Stimulated activated naive B cell treated with anti-CD40 and anti-IgM and Interleukin-4, amounts not matched to agents 10 μg/mL and 1 μg/mL and 100 μg/mL, for 72 hours (primary cell): ENCODE measurements at places on chromosomes 4 and X.

- DNase-seq: no peak
Measured at GRCh38 chr4:78517050-78517652, 34.4 kb upstream of the ANXA3 start.

- peak; percentile 29 for DNase-seq
Measured at GRCh38 chr4:25439918-25440477, 62.9 kb downstream of the ANAPC4 start.

GRCh38 chr4:146371812-146372211 is 149.9 kb downstream of the SLC10A7 start:
- no peak for DNase-seq

- no peak for DNase-seq
Measured at GRCh38 chr4:182770259-182770995, 146.8 kb downstream of the DCTD start.

DNA sequence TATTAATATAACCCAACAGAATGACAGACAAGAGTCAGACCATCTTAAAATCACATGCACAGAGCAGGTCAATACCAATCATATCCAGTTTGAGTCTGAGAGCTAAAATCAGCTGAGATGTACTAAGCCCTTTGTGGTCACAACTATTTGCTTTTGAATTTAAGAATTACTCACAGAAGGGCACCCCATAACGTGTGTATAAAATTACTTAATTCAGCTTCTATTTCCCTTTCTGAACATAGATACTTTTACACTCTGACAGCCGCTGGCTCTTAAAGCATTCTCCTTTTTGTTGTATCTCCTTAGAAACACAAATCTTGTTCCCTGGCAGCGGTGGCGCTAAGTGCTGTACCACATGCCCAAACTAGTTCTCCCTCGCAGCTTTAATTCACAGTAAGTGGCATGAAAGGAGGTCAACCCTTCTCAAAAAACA is 14.8 kb upstream of the PPARGC1A start:
- no peak for DNase-seq

GRCh38 chr4:185730387-185730786 is 81.6 kb downstream of the SORBS2 start:
- no peak for DNase-seq

- DNase-seq: no peak
Measured at GRCh38 chr4:47667552-47667951, 170.3 kb downstream of the CORIN start.

DNA sequence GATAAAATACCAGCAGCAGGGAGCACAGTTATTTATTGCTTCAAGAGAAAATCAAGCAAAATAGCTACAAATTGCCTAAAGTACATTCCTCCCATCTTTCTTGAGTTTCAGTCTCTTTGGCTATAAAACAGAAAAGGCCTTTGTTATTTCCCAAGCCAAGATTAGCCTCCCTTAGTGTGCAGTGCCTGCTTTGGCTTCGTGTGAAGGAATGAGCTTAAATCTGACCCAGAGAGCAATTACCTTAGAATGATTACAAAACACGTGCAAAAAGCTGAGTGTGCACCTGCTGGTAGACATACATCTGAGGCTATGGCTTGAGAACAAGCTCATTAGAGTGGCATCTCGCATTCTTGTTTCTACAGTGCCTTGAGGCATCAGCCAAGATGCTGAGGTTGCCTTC is 250.8 kb downstream of the C4orf33 start:
- DNase-seq: no peak

DNA sequence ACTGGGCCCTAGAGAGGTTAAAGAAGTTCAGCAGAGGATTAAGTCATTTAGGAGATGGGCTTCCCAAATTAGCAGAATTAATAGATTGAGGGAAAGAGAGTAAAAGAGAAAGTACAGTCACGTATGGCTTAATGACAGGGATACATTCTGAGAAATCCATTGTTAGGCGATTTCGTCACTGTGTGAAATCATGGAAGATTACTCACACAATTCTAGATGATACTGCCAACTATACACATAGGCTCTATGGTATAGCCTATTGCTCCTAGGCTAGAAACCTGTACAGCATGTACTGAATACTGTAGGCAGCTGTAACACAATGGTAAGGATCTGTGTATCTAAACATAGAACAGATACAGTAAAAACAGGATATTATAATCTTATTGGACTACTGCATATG is 180.6 kb downstream of the RNF150 start:
- DNase-seq: no peak

DNA sequence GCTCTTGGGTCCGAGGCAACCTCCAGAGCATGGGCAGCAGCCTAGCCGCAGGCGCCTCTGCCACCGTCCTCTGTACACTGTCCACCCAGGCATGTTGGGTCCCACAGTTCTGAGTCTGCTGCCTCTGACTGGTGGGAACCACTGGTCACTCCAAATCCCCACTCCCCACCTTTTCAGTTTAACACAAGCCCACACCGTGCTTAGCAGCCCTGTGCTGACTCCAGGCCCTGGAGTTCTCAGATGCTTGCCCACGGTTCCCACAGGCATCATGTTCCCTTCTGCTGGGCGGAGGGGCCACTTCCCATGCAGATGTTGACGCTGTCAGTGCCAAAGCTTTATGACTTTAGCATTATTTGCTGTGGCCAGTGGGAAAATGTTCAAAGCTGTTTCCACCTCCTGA is 104.5 kb downstream of the SCD5 start:
- DNase-seq: no peak

DNA sequence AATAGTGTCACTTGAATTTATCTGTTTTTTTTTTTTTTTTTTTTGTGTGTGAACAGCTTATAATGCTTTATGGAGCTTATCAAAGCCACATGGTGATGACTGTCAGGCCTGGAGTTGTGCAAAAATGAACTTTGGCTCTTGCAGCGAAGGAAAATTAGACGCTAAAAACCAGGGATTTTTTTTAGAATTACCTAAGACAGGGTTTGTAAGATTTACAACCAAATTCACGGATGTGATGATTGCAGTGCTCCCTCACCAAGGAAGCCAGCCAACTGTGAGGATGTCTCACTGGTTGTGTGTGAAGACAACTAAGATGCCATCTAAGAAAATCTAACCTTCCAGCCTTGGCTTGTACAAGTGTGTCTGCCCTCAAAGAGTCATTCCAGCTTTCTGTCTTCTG is 127.1 kb upstream of the SLC4A4 start:
- no peak for DNase-seq

- DNase-seq: no peak
Measured at GRCh38 chr4:82983444-82983843, 27.2 kb downstream of the LIN54 start.

GRCh38 chr4:7876201-7876875 is 63.3 kb downstream of the AFAP1 start:
- no peak for DNase-seq

GRCh38 chr4:87657525-87657924 is 7.4 kb downstream of the DMP1 start:
- no peak for DNase-seq

- no peak for DNase-seq
Measured at GRCh38 chr4:78552389-78553042, 946 bp downstream of the ANXA3 start.

DNA sequence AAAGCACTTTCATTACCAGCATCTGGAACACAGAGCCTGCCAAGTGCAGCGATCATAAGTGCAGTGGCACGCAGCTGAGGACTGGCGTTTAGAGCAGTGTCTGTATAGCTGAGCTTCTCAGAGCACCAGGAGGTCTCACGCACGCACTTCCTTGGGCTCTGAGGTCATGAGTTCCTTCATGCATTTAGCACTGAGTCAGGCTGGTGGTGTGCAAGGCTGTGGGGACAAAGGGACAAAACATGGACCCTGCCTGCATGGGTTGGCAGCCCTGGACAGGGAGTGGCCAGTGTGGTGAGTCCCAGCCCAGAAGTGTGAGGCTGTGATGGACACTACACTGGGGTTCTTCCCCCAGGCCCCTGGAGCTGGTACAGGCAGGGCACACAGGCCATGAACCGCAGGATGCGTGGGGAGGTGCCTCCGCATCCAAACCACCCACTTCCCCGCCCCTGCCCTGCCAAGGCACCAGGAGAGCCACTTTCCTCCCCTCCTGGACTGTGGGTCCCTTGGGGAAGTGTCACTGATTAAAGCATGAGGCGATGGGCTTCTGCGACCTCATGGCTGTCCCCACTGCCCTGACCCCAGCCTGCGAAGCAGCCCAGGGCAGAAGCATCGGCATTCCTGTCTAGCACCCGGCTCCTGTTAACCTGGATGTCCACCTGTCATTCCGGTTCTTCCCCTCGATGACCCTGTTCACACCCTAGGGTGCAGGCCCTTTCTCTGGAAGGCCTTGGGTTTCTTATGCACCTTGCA is 37.2 kb upstream of the GPR78 start:
- DNase-seq: no peak

DNA sequence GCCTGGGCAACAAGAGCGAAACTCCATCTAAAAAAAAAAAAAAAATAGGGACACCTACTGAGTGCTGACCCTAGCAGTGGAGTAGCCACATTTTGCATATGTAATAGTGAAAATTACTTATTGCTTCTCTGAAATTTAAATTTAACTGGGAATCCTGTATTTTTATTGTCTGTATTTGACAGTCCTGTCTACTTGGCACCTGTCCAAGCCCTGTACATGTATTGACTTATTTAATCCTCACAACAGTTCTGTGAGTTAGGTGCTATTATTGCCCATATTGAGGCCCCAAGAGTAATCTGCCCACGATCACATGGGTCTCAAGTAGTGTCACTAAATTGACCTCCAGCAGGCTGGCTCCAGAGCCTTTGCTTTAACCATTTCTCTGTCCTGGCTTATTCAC is 81.6 kb downstream of the WDR19 start:
- no peak for DNase-seq

DNA sequence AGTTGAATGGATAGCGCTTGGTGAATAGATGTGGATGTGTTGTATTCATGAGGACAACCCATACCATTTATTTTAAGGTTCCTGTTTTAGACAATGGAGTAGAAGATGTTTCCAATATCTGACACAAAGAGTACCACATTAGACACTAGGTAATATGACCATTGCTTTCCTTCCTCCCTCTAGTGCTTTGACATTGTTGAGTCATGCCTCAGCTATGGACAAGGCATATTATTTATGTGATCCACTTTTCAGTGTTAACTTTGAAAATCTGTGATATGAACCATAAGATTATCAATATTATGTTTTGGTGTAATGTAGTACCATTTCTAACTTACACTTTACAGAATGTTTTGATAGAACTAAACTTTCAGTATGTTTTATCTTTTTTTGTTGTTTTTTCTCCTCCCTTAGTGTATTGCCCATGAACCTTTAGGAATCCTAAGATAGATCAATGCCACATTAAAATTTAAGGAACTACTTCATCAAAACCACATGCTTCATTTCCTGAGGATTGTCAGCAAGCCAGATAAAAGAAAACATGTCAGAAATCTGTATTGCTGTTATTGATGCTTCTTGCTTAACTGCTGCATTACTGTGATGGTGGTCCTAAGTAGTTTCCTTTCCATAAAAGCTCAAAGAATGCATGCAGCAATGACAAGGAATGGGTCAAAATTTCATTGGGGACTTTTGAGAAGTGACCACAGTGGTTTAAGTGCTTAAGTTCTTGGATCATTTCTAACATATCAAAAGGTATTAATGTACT is 105.0 kb downstream of the PCDH7 start:
- DNase-seq: no peak

DNA sequence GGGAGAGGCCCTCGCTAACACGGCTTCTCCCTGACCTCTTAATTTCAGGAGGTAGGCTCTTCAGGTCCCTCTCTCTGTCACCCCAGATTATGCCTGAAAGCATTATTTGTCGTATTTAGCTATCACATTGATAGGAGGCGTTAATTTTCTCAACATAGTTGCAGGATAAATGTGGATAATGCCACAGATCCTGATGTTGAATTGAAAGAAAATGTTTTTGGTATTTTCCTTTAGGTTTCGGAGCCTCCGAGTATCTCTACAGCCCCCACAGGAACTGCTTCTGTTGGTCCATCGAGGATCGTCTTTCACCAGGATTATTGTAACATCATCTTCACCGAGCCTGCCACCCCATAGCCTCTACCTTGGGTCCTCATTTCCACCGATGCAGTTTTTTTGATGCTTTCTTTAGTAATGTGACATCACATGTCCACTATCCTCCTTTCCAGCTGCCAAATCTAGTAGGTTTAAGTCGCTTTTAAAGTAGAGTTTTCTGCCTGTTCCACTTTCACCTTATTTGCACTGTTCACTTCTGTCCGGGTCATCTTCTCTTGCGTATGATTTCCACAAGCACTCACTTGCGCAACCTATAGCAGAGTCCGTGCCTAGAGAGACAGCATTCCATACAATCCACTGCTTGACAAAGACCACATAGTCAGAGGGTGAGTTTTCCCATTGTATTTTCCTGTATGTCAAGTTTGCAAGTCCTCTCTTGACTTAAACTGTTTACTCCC is 665 bp downstream of the TIGD2 start:
- DNase-seq: no peak

- DNase-seq: no peak
Measured at GRCh38 chrX:45668686-45669443, 468.2 kb upstream of the DIPK2B start.

GRCh38 chr4:153684182-153684970 is at the start of gene TLR2:
TLR2 (plus strand) TSS chr4:153684280; CDS start chr4:153702908, 18,628 bp downstream.
- peak; percentile 69 for DNase-seq

DNA sequence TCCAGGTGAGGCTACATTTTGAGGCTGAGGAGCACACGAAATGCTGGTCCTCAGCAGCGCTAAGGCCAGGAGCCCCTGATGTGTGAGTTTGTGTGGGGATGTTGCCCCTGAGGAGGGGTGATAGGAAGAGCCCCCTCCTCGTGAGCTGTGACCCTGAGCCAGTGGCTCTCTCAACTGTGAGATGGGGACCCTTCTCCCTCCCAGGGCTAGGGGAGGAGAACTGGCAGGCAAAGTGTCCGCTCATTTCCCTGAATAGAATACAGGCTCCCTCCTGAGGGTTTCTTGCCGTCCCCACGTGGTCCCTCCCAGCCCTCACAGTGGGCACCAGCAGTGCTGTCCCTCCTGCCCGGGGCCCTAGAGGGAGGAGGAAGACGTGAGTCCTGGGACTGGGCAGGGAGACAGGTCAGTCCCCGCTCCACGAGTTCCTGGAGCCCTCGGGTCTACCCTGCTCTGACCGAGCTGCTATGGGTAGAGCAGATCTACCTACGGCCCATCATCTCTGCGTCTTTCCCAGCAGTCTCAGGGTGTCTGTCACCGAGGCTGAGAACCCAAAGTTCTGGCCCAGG is 21.0 kb upstream of the TBC1D14 start:
- no peak for DNase-seq

DNA sequence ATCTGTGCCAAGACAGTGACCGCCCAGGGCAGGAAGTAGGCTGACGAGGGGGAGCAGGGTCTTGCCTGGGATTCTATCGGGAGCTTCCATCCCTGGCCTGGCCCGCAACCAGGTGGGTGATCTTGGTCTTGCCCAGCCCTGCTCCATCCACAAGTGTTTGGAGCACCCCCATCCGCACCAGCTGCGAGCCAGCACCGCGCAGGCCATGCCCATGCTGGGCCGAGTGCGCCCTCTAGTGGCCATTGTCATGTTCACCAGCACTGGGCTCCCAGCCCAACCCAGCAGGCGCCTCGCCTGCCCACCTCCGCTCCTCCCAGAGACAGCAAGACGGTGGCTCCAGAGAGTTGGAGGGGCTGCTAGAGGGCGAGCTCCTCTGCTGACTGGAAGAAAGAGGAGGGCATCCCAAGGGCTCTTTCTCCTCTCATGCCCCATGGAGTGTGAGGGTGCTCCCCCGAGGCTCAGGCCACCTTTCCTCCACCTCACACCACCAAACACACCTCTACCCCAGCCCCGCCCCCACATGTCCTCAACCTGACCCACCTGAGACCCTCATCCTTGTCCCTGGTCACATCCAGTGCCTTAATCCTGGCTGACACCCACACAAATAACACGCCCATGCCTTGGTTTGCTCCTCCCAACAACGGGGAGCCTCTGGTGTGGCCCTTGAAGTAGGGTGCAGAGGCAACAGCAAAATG is 9.8 kb upstream of the ATP2B3 start:
- peak; percentile 67 for DNase-seq
